ENCODE measurements at places on chromosomes 12 and 14. TPM values are rescaled to one million over a fixed set of nuclear protein-coding genes. Genes with fewer than 3 reads are reported as not detected.

Gene MFAP5
- total RNA-seq = 14.9 TPM

Gene POTEG
- total RNA-seq = not detected

Gene TSHR
- total RNA-seq = 0.33 TPM

Gene ATXN2
- total RNA-seq = 42.8 TPM

Gene RNF212B
- not detected for total RNA-seq

Gene FERMT2
- 94.3 TPM for total RNA-seq

Gene SLC7A8
- 14.7 TPM for total RNA-seq

Gene TGFB3
- total RNA-seq = 8.6 TPM

Gene IL22
- total RNA-seq = not detected

Gene KIF5A
- 0.66 TPM for total RNA-seq

Gene LRRC43
- total RNA-seq = 3.3 TPM

Gene CLEC4D
- not detected for total RNA-seq

Gene DPF3
- total RNA-seq = 13.9 TPM

Gene PLEKHG7
- not detected for total RNA-seq

Gene MMP19
- 12.1 TPM for total RNA-seq

Gene TAS2R8
- not detected for total RNA-seq

Gene DEPDC4
- total RNA-seq = 3.9 TPM

Gene SLCO1B3
- total RNA-seq = not detected

Gene SOX5
- 7.9 TPM for total RNA-seq

Gene DHRS2
- total RNA-seq = not detected

Gene SMIM10L1
- total RNA-seq = 6.0 TPM

Gene PMEL
- total RNA-seq = 0.33 TPM

Gene CD163L1
- not detected for total RNA-seq

Gene HHIPL1
- 9.3 TPM for total RNA-seq

Gene HOXC12
- total RNA-seq = not detected

Gene ST8SIA1
- 9.9 TPM for total RNA-seq

Gene ADGRD1
- total RNA-seq = 1.9 TPM

Gene GPRC5A
- 3.1 TPM for total RNA-seq
